ENCODE measurements at places on chromosomes 11 and 22.
A peak's percentile ranks its signal among the peaks of the same experiment; 100 is the strongest.

GRCh38 chr11:100581318-100581717 is 105.8 kb upstream of the ARHGAP42 start:
- no peak for DNase-seq

- DNase-seq: no peak
Measured at GRCh38 chr11:9852465-9852864, 188.6 kb downstream of the SWAP70 start.

DNA sequence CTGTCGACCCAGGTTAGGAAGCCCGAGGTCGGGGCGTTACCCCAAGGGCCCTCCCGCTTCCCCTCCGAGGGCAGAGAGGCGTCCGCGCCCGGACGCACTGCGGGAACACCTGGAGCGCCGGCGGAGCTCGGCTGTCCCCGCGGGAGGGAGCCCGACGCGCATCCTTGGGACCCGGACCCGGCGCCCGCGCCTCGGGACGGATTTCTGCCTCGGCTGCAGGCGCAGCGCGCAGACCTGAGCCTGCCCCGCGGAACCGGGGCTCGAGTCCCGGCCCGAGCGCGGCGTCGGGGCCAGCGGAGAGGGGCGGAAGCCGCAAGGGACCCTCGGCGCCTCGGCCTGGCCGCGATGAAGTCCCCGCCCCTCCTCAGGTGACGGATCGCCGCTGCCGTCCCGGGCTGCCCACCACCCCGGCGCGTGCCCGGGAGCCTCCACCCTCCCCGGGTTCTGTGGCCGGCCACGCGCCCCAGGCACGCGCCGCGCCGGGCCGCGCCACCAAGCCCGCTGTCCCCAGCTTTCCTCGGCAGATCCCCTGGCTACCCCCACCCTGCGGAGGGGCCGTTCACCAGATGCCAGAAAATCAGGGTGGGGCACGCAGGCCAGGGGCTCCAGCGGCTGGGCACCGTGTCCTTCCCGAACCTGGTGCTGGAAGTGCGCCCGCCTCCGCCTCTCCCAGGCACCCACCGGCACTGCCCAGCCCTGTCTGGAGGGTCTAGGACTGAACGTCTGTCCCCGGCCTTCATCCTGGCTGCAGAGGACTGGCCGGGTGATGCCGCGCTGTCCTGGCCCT is 410 bp downstream of the GLB1L3 start:
- DNase-seq: peak; percentile 56

DNA sequence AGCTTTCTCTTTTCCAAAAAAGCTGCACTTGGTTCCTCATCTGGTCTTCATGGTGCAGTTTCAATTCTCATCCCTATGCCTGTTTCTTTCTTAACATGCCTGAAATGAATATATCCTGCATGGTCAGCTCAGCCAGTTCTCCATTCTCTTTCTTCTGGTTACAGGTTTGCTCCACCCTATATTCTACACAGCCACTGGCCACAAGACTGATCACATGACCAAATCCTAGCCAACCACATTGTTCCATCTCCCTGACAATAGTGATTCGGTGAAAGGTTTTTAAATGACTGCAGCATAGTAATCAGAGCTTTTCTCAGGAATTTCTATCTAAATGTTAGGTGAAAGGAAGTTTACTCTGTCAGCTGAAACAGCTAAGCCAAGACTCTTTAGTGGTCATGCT is 891.4 kb downstream of the METTL15 start:
- no peak for DNase-seq

DNA sequence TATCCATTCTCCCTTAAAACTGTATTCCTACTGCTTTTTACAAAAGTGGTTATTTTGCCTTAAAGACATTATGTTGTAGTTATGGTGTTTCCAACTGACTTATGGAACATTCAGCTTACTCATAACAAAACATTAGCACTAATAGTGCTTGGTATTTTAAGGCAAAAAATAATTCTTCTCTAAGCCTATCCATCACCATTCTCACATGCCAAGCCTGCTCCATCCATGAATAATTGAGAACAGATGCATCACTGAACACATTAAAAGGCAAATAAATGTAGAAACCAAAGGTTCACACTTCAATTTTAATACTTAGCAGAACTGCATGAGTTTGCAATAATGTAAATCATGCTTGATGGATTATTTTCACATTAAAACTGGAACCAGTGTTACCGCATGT is 42.3 kb upstream of the DDI1 start:
- DNase-seq: no peak

GRCh38 chr22:29313126-29313575 is 2.3 kb downstream of the RASL10A start:
- peak; percentile 67 for DNase-seq

DNA sequence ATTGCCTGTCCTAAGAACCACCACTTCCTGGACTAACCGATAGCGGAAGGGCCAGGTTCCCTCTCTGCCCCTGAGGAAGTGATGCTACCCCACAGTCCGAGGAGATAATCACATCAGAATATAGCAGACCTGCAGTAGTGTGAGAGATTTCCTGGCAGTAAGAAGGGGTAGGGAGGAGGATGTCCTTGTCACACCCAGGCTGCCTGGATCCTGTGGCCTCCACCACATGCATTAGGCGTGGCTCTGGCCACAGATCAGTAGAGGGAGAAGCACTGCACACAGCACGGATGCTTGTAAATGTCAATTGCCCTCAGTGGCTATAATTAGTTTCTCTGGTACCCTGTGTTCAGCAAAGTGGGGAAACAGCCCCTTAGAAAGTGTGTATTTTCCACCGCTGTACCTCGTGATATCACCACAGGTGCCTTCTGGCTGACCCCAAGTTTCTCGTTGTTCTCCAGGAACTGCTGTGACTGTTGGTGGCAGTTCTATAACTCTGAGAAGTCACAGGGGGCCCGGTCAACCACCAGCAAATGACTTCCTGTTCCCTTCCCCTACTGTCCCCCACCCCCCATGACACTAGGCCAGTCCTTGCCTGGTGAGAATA is 61.8 kb downstream of the UBASH3B start:
- DNase-seq: no peak

DNA sequence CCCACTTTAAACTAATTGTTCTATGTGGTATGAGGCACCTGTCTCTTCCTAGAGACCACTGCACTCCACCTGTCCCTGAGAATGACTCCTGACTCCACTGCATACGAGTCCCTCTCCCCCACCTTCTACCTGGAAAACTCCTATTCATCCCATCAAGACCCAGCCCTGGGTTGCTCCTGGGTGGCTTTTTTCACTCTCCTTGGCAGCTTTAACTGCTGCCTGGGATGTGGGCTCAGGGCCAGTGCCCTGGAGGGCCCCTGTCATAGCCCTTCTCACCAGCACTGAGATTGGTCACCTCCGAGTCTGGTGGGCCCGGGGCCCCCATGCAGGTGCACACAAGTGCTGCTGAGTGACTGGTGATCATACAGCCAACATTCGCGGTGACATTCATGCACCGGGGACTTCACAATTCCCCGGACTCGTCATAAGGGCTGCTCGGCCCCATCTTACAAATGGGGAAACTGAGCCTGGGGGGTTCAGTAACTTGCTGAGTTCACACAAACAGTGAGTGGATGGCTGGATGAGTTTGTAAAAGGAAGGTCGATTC is 25.9 kb upstream of the TOLLIP start:
- no peak for DNase-seq

- DNase-seq: peak; percentile 79
Measured at GRCh38 chr11:94199136-94200130, 70.8 kb downstream of the PANX1 start.

DNA sequence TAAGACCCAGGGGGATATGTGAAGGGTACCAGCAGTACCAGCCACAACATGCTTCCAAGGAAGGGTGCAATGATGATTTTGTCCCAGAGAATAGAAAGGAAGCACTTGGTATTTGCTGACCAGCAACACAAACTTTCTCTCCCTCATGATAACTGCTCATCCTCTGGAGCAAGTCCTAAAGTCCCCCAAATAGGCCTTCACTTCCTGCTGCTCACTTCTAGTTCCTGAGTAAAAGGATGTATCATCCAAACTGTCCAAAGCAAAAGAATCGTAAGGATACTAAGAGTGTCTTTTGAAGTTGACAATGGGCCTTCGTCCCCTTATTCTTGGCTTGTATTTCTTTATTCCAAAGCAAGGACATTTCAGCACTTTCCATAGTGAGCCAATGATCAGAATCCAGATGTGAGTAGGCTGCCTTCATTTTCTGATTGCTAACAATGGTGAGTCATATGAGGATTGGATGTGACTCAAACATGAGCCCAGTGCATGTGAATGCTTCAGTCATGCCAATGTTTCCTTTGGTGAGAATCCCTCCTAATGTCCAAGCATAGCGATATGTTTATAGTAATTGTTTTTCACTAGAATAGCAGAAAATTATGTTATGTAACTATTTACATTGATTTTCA is 243.4 kb upstream of the POU2AF2 start:
- DNase-seq: no peak

GRCh38 chr11:68966894-68967780 is 13.6 kb downstream of the MRGPRD start:
- no peak for DNase-seq

GRCh38 chr11:17148536-17148935 is 59.2 kb downstream of the PIK3C2A start:
- no peak for DNase-seq

DNA sequence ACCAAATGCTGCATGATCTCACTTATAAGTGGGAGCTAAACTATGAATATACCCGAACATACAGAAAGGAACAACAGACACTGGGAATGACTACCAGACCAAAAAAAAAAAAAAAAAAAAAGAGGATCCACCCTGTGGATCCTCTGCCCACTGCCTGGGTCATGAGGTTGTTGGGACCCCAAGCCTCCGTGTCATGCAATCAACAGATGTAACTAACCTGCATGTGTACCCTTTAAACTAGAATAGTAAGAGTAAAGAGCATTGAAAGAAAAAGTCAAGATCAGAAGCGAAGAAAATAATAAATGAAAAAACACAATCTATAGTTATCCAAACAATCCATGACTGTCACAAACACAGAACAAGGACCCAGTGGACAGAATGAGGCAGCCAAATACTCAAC is 109.5 kb upstream of the TOP3B start:
- DNase-seq: no peak

- DNase-seq: peak; percentile 27
Measured at GRCh38 chr22:23522623-23523251, 57.4 kb downstream of the IGLL1 start.

GRCh38 chr11:38952698-38953097 is 2354.7 kb upstream of the RAG2 start:
- DNase-seq: no peak

- no peak for DNase-seq
Measured at GRCh38 chr11:36077886-36078685, 134.2 kb downstream of the LDLRAD3 start.

GRCh38 chr11:62880803-62881578 is at the start of gene SLC3A2:
SLC3A2 (plus strand) TSS chr11:62880896; CDS start chr11:62881024, 128 bp downstream.
- peak; percentile 42 for DNase-seq

GRCh38 chr11:134098566-134099184 is 29.8 kb downstream of the JAM3 start:
- peak; percentile 44 for DNase-seq

GRCh38 chr11:19811380-19811779 is 98.7 kb downstream of the NAV2 start:
- no peak for DNase-seq

- DNase-seq: no peak
Measured at GRCh38 chr11:59804061-59804460, 6.5 kb downstream of the MRPL16 start.

- no peak for DNase-seq
Measured at GRCh38 chr11:74412733-74413359, 14.6 kb upstream of the PGM2L1 start.

- no peak for DNase-seq
Measured at GRCh38 chr11:94654201-94654600, 87.0 kb downstream of the PIWIL4 start.

- no peak for DNase-seq
Measured at GRCh38 chr11:19672586-19673206, 39.9 kb upstream of the NAV2 start.
